ENCODE measurements at places on chromosomes 5 and 9.

- DNase-seq = no peak
Measured at GRCh38 chr9:125549465-125549871, 157.5 kb downstream of the MAPKAP1 start.

DNA sequence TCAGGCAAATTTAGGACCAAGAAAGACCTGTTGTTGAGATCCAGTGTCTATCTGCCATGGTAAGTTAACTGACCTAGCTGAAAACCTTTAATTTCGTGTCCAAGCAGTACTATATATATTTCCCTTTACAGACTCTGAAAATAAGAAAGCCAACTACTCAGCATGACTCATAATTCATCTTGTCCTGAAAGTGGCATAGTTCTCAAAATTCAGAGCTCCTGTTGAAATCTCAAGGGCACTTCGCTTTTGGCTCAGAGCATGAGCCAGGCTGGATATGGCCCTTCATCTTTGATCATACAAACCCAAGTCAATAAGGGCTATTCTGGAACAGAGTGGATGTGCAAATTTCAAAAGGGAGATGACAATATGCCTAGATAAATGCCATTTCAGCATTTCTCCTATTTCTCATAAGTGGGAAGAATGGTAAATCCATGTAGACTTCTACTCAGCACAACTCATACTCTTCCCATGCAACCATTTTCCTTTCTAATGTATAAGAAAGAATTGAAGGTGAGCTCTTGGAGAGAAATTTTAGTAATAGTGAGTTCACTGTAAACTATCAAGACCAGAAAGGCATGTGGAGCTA lies 567.9 kb upstream of the DAB2 start:
- DNase-seq = no peak

DNA sequence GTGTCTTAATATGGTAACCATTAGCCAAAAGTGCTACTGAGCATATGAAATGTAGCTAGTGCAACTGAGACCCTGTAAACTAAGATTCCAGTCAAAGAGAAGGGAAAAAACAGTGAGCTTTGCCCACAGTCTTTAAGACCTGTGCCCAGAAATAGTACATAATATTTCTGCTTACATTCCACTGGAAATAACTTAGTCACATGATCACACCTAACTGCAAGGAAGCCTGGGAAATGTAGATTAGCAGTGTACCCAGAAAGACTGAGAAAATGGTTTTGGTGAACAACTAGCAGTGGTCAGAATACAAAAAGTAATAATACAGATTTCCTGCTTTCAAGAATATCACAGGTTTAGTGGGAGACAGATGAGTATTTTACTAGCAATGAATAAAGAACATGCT lies 2.5 kb upstream of the CPLANE1 start:
- no peak for DNase-seq

GRCh38 chr5:34915856-34916192 lies 313 bp downstream of the BRIX1 start:
- DNase-seq = no peak

- no peak for DNase-seq
Measured at GRCh38 chr9:10479172-10479571, 133.6 kb downstream of the PTPRD start.

DNA sequence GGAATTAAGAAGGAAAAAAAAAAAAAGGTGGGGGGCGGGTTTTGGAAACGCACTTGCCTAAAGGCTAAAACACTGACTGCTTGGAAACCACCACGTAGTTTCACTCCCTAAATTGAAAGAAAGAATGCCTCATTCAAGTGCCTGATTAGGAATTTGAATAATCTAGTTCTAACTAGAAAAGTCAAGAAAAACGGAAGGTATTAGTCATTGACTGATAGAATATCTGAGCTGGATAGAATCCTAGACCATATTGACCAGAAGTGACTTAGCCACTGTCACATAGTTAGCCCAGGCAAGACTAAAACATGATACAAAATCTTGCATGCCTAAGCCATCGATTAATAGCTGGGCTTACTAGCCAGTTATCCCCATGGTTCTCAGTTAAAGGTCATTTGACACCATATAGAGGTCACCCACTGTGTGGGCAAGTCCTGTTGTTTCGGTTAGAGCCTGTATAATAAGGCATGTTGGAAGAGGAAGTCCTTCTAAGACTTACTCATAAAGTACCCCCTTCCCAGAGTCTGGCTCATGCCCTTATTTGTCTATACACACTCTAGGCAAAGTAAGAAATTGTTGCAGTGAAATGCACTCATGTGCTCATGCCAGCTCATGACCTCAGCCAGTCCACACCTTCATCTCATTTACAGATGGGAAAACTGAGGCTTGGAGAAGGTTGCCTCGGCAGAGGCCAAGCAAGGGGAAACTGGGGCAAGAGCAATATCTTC lies 40.2 kb downstream of the SH3RF2 start:
- no peak for DNase-seq

- no peak for DNase-seq
Measured at GRCh38 chr5:59608745-59609144, 284.8 kb downstream of the PDE4D start.

DNA sequence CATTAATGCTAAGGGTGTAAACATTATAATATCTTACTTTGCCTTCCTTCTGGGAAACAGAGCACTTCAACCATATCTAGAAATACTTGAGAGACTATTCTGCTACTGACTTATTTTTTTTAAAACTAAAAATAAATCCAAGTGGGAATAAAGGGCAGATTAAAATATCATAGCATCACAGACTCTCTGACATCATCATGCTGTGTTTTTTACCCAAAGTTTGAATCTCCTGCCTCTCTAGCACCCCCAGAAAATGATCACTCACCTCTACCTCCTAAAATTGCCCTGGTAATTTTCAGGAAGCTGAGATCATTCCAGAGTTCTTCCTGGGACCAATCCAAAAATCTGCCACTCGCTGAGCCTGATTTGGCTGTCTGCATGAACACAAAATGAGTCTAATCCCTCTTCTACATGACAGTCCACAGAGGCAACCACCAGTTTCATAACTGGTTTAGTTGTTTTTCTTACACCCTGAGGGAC lies 813.8 kb upstream of the DMAC1 start:
- DNase-seq = no peak

DNA sequence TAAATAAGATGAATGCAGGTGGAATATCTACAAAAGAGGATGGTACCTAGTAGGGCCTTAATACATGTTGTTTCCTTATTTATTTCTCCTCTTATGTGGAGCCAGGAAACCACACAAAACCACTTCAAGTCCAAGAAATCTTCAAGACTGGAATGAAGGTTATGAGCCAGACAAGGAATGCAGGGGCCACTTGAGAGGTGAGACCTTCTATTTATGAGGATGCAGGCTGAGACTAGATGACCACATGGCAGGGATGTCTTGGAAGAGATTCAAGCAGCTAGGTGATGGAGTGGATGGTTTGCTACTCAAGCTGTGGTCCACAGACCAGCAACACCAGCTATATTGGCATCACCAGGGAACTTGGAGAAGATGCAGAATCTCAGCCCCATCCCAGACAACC lies 92.2 kb downstream of the TNC start:
- no peak for DNase-seq

DNA sequence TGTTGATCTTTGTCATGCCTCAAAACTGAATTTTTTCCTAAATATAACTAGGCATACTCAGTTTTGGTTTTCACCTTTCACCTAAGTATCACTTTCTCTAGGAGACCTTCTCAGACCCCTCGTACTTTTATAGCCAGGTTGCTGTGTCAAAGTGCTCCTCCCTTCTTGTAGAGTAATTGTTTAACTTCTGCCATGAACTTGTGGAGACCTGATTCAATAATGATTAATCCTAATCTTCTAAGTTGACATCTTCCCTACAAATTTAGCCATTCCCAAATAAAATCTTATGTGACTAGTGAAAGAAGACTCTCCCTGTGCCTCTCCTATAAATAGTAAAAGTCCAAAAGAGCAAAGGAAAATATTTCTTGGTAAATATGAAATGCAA lies 159.8 kb downstream of the SPATA31D1 start:
- no peak for DNase-seq

- no peak for DNase-seq
Measured at GRCh38 chr9:108768744-108769143, 87.0 kb downstream of the ACTL7B start.

DNA sequence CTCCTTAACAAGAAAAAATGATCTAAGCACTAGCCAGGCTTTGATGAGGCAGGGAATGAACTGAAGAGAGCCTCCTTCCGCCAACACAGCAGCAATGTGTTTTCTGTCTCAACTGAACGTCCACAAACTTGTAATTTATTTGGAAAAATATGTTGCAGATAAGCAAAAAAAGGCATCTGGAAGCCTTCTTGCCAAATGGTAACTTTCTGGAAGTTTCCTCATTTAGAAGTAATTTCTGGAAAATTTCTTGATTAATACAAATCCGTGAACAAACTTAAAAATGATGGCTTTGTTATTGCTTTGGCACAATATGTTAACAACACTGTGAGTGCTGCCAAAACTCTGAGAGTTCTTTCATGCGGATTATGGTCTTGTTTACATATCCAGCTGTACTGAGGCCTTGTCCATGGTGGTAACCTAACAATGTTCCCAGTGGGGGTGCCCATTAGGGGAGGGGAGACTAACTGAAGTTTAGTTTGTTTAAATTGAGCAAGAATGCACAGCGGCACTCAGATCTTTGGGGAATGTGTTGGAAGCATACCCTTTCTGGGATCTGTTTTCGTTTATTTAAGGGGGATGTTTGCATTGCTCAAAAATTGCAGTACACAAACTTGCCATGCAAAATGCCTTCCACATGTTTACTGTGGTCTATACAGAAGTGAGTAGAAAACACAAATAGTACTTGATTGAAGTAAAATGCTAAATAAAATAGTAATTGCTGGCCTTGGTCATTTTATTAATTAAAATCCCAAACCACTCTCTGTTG lies 334.7 kb downstream of the NR2F1-AS1 start:
- no peak for DNase-seq

DNA sequence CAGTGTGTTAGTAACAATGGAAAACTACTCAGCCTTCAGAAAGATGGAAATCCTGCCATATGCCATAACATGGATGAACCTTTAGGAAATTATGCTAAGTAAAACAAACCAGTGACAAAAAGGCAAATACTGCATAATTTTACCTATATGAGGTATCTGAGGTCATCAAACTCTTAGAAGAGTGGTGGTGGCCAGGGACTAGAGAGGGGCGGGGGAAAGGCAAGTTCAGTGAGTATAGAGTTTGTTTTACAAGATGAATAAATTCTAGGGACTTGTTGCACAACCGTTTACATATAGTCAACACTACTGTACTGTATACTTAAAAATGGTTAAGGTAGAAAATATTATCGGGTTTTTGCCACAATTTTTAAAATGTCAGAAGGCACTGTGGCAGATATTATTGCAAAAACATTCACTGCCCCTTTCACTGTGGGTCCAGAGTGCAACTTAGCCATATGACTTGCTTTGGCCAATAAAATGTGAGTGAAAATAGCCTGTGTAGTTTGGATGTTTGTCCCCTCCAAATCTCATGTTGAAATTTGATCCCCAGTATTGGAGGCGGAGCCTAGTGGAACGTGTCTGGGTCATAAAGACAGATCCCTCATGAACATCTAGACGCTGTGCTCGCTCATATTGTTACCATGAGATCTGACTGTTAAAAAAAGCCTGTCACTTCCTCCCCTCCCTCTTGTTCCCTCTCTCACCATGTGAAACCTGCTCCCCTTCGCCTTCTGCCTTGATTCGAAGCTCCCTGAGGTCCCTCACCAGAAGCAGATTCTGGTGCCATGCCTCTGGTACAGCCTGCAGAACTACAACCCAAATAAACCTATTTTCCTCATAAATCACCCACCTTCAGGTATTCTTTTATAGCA lies 9.5 kb downstream of the ZNF367 start:
- DNase-seq = no peak

All from HTR-8/SVneo (cell line).